NAMALWA (cell line): ENCODE measurements at places on chromosomes 12 and 14.

DNA sequence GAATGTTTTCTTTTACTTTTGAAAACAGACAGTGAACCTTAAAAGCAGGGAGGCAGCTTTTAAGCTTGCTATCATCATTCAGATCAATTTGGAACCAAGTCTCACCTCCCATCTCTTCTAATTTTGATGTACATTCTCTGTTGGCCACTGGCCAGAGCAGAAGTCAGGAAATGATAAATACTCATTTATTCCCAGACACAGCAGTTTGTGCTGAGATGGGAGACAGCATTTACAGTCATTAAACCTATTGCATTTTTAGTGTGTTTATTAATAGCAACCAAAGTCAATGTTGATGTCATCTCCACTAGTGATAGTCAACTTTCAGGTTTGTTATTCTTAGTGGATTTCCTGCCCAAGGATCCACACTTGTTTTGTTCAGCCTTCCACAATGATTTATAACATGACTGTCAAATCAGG lies 320.0 kb upstream of the ATP2B1 start:
- DNase-seq, result no peak

- no peak for DNase-seq
These were observed 79.3 kb downstream of the SSPN start for GRCh38 chr12:26274441-26275312.

GRCh38 chr12:27229367-27229766 lies 14.7 kb upstream of the STK38L start:
- DNase-seq, result no peak

- peak; percentile 93 for DNase-seq
These were observed at the start of gene BCAT1 for GRCh38 chr12:24948757-24949722. BCAT1 (minus strand) TSS chr12:24949101; CDS start chr12:24948932, 169 bp downstream.

- no peak for DNase-seq
These were observed 80.2 kb downstream of the KIF26A start for GRCh38 chr14:104218361-104219180.

- no peak for DNase-seq
These were observed 372.2 kb downstream of the RAD51B start for GRCh38 chr14:68191567-68192321.

GRCh38 chr12:26156201-26156871 lies 31.5 kb upstream of the BHLHE41 start:
- peak; percentile 97 for DNase-seq

GRCh38 chr14:57737598-57737997 lies 128.3 kb downstream of the SLC35F4 start:
- no peak for DNase-seq

DNA sequence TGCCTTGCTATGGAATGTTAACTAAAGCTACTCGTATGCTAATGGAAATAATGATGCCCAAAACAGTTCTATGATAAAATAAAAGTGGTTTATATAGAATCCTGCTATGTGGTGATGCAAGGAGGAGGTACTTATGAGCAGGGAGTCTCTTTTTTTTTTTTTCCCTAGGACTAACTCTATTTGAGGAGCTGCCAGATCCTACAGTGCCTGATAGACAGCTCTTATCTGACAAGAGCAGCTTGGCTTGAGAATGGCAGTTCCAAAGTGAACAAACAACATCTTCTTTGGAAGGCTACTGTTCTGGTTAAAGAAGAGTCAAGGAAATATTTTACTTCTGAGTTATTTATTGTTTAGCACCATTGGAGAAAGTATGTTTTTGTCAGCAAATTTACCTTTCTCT lies 10.2 kb upstream of the ACSM4 start:
- no peak for DNase-seq

GRCh38 chr12:50937653-50938052 lies 14.7 kb upstream of the HIGD1C start:
- no peak for DNase-seq

GRCh38 chr12:32031109-32031508 lies 71.9 kb downstream of the RESF1 start:
- no peak for DNase-seq

DNA sequence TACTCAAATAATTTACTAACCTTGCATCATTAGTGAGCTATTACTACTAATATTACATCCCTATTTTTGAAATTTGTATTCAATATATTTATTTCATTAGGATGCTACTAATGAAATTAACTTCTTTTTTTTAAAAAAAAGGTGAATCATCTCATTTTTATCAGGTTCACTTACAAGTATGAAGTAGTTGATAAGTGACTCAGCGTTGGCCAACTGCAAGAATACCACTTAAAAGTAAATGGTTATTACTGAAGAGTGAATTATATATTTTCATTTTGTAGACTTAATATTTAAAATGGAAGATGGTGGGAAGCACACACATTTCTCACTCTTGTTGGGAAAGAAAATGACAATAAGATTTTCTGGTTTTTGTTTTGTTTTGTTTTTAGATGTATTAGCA lies 19.6 kb downstream of the OR4N2 start:
- DNase-seq, result no peak

GRCh38 chr14:61050417-61050816 lies 69.4 kb downstream of the SLC38A6 start:
- no peak for DNase-seq

- no peak for DNase-seq
These were observed 9.3 kb downstream of the STK38L start for GRCh38 chr12:27253347-27253746.

GRCh38 chr12:113208041-113208934 lies 13.0 kb upstream of the TPCN1 start:
- peak; percentile 98 for DNase-seq

- DNase-seq, result no peak
These were observed 1127.4 kb downstream of the LRFN5 start for GRCh38 chr14:42734041-42734440.

DNA sequence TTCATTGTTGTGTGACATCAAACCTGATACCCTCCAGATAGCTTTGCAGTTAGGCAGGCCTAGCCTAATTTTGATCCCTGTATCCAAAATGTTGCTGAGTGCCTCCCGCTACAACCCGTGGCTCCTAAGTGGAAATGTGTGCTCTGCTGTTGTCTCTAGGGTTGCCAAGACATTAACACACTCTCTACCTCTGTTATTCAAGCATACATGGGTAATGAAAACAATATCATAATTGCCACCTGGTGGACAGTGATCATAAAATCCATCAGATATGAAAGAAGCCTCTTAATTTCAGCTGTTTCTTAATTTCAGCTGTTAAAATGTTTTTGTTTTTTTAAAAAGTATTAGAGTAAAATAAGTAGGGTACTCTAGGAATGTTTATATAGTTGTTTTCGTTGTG lies 93.5 kb downstream of the PLEKHA5 start:
- DNase-seq, result peak; percentile 59

- DNase-seq, result peak; percentile 61
These were observed 172.3 kb upstream of the ATXN7L3B start for GRCh38 chr12:74365178-74365964.

DNA sequence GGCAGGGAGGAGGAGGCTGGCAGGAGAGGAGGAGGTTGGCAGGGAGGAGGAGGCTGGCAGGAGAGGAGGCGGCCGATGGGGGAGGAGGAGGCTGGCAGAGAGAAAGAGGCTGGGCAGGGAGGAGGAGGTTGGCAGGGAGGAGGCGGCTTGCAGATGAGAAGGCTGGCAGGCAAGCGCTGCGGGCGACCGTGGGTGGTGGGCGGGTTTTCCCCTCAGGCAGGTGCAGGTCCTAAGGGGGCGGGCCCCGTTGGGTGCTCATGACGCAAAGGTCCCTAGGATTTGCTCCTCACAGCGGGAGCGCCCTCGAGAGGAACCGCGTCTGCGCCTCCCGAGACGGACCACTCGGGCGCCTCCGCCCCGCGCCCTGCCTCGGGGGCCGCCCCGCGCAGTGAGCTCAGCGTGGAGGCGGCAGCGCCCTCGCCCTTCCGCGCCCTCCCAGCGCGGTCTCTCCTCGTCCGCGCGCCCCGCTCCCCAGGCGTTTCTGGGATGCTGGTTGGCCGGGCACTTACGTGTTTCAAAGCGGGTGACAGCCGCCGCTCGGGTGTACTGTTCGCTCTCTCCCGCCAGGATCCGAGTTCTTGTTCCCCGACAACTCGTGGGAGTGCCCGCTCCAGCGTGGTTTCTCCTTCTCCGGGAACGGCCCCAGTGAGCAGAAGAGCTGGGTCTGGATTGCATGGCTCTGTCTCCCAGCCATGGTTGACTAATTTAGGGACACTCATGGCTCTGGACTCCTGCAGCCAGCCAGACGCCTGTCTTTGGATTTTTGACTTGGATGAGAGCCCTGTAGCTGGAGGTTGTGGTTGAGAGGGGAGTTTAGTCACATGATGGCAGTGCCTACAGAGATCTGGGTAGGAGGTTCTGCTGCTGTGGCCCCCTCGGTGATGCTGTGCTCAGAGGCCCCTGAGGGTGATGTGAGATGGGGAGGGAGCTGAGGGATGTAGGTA lies 64.1 kb upstream of the PPP4R3A start:
- peak; percentile 35 for DNase-seq

DNA sequence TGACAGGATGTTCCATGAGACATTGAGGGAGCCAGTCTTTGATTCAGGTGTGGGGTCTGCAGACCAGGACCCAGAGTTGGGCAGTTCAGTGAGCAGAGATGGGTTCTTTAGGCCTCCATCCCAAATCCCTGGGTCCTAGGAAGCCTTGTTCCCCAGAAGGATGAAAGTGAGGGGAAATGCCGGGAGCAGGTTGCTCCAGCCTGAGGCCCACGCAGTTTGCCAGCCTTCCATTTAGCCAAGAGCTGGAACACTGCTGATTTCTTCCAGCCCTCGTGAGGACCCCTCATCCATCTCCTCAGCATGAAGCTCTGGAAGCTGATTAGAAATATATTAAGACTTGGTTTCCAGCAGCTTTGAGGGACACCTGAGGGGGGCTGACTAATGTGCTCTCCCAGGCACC lies 12.1 kb downstream of the C14orf132 start:
- no peak for DNase-seq

GRCh38 chr14:26175658-26176057 lies 422.2 kb downstream of the NOVA1 start:
- no peak for DNase-seq

DNA sequence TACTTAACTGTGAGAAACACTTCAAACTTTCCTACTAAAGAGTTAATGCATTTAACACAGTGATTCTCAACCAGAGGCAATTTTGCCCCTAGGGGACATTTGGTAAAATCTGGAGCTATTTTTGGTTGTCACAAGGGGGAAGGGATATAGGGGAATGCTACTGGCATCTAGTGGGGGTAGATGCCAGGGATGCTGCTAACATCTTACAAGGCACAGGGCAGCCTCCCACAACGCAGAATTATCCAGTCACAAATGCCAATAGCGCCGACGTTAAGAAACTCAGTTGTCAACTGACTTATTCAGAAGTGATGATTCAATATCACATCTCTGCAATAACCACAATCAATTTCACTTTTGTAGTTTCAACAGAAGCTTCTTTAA lies 2.0 kb downstream of the EEA1 start:
- peak; percentile 55 for DNase-seq

- no peak for DNase-seq
These were observed 67.9 kb upstream of the LIN7A start for GRCh38 chr12:81005606-81006005.

DNA sequence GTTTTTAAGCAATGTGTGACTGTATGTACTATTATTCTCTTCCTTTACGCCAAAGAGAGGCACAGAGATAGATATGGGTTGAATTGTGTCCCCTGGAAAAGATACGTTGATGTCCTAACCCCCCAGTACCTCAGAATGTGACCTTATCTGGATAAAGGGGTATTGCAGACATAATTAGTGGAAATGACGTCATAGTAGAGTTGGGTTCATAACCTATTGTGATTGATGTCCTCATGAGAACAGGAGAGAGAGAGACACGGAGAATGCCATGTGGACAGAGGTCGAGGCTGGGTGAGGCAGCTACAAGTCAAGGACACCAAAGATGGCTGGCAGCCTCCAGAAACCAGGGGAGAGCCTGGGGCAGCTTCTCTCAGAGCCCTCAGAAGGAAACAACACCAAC lies 376.3 kb downstream of the FUT8 start:
- DNase-seq, result no peak

DNA sequence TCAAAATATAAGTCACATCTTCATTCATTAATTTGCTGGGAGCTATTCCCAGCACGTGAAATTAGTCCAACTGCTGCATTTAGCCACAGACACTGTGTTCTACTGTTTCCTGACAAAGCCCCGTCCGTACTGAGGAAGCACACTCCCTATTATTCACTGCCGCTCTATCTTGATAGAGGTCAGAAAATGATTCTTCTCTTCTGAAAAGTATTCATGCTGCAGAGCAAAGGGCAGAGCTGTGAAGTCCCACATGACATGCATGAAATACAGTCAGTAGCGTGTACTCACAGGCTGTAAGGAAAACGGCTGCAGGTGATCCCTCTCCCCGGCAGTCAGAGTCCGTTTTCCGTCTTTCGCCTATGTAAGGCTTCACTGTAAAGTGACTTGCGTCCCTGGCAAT lies 302.5 kb upstream of the FKBP4 start:
- no peak for DNase-seq

GRCh38 chr14:94051115-94051514 lies 25.0 kb downstream of the OTUB2 start:
- no peak for DNase-seq

DNA sequence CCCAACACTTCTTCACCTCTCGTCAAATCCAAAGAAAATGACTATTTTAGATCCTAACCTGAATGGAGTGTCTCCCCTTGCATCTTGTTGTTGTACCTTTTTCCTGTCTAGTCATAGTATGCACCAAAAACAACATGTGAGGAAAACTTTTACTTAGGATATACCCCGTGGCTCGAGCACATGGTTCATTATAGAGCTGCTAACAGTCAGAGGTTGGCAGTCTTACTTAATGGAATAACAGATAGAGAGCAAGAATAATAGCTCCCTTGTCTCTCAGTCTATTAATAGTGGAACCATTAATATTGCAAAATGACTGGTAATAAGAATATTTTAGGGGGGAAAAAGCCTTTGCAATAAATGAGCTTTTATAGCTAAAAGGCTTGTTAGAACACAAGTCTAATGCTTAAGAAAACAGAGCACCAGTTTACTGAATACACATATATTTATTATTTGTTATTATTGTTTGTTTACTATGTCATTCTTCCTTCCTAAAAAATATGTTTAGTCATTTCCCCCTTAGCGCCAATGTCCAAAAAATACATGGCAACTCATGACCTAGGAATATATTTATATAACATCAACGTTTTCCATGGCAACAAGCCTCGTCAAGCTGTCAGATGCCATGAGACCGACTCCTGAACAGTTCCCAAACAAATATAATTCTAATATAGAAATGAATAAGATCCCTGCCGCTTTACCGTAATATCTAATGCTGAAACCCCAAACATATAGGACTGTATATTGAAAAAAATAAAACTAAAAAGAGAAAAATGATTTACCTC lies 592.4 kb downstream of the SOX5 start:
- DNase-seq, result no peak

DNA sequence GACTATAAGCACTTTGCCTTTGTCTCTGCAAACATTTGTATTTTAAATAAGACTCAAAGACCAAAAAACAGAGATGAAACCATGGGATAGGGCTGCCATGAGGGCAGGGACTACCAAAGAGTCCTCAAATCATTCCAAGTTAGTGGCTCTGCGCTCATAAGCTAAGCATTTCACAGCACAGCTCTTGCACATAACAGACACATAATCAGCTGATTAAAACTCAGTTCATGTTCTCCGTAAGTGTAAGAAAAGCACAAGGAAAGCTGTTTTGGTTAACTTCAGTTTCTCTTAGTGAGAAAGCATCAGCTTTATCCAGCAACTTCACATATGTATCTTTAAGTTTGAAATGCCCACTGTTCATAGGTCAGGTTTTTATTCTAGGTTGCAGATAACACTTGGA lies 54.9 kb downstream of the IRAK3 start:
- no peak for DNase-seq

GRCh38 chr14:52701223-52701622 lies 5.8 kb upstream of the PSMC6 start:
- no peak for DNase-seq

- no peak for DNase-seq
These were observed 180.7 kb upstream of the DDHD1 start for GRCh38 chr14:53333809-53334208.

GRCh38 chr14:68938271-68939150 lies 40.6 kb downstream of the ACTN1 start:
- no peak for DNase-seq
